Activated CD4-positive, alpha-beta memory T cell treated with anti-CD3 and anti-CD28 coated beads for 36 hours (primary cell): ENCODE measurements at places on chromosomes 13 and 19. TPM values are rescaled to one million over a fixed set of nuclear protein-coding genes. Genes with fewer than 3 reads are reported as not detected.

DNA sequence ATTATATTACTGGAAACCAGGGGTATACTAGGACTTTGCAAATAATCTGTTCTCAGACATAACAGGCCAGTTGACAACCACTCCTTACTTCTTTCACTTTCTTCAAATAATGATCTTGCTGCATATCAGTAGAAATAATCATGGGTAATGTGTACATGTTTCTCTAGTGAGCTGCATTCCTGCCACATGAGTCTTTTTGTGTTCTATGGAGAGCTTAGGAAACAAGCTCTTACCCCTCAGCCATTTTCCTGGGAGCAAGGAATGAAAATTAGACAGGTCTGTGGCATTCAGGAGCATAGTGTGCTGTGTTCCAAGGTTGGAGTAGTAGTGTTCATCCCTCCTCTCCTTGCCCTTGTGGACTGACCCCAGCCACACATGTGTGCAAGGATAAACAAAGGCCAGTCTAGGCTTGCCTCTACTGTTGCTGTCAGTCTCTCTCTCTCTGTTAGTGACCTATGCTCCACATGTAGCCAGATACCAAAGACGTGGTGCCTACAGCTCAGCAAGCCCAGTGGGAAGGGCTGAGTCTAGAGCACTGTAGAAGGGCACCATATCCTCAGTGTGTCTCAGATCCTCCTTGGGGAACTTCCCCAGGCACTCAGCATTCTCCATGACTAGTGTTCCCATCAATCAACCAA, 11.5 kb upstream of the OXGR1 start:
- no peak overlapping the region for H3K4me3 ChIP-seq
- H3K36me3 ChIP-seq: no peaks in the 10 kb centered on the region
- DNase-seq: no peak
- H3K27ac ChIP-seq: no peak overlapping the region

Gene AZU1
- not detected for total RNA-seq

Gene FAM83E
- total RNA-seq: 2.2 TPM

DNA sequence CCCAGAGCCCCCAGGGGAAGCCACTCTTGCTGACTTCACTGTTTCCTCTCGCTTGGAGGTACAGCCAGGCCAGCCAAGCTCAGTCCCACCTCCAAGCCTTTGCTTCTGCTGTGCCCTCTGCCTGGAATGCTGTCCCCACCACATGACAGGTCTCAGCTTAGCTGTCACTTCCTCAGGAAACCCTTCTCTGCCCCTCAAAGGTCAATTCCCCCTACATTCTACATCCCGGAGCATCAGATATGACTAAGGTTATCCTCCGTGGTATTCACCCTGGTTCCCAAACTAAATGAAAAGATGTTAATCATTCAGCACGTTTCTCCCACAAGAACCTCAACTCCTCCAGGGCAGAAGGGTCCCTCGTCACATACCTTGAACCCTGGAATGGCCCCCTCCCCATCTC, 53.5 kb downstream of the PTPRS start:
- H3K4me3 ChIP-seq: no peak overlapping the region
- H3K36me3 ChIP-seq: no peaks in the 10 kb centered on the region
- H3K4me1 ChIP-seq: no peaks in the 10 kb centered on the region

- H3K4me1 ChIP-seq: peaks cover 1% of the 10 kb centered on the region
- H3K27me3 ChIP-seq: peaks cover 25% of the 10 kb centered on the region
- no peak for DNase-seq
- no peak overlapping the region for H3K4me3 ChIP-seq
Measured at GRCh38 chr13:30920162-30920909, 12.1 kb upstream of the TEX26 start.
